DMS53 (cell line): ENCODE measurements at places on chromosomes 2 and 18.

- no peak for DNase-seq
Measured at GRCh38 chr18:67456711-67457110, 59.8 kb downstream of the DSEL start.

DNA sequence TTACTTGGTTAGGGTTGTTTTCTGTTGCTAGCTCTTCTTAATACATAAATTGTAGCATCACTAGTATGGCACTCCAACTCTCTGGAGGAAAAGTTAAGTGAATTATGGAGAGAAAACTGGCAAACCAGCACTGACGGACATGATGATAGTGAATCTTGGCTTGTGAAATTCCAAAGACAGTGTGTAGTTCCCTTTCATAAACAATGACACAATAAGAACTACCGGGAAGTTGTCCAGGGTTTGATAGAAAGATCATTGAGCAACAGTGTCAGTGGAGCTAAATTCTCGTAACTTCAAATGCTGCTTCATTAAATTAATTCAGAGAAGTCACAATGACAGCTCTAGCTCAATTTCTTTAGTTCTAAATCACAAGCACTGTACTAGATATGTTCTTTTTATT, 66.5 kb downstream of the RIT2 start:
- no peak for DNase-seq

DNA sequence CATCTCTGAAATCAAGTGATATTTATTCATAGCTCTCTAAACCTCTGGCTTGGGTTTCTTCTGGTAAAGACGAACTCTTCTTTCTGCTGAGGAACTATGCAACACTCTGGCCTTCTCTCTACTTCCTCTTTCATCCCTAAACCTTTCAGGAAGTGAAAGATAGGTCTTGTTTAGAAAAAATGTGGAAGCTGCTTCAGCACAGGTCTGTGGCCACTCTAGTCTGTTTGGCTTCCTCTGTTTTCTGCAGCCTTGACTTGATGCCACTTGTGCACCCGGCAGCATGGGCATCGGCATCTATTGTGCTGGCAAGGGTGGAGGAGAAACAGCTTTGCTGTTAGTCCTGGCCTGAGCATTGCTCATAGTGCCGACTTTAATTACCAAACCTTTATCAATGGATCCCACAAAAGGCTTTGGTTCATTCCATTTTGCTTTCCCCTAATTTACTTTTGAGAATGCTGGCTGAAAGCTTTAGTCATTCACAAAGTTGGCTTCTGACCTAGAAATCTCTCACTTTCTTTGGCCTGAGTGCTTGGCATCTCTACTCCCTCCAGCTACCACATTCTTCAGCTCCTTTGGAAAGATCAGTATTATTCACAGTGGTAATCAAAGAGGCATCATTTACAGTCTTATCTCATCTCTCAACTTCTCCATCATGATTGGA, 32.0 kb upstream of the GPR39 start:
- DNase-seq, result no peak

DNA sequence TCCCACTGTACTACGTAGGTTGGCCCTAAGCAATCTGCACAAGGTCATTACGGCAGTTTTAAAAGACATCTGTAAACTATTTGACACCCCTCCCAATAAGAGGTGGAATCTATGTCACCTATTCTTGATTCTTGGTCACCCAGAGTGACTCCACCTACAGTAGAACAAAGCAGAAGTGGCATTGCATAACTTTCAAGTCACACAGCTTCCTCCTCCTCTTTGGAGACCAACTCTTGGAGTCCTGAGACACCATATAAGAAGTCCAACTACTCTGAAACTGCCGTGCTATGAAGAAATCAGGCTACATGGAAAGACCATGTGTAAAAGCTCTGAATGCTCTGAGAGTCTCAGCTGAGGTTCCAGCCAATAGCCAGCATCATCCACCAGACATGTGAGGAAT, 253.5 kb upstream of the CDH20 start:
- DNase-seq, result peak; percentile 35

DNA sequence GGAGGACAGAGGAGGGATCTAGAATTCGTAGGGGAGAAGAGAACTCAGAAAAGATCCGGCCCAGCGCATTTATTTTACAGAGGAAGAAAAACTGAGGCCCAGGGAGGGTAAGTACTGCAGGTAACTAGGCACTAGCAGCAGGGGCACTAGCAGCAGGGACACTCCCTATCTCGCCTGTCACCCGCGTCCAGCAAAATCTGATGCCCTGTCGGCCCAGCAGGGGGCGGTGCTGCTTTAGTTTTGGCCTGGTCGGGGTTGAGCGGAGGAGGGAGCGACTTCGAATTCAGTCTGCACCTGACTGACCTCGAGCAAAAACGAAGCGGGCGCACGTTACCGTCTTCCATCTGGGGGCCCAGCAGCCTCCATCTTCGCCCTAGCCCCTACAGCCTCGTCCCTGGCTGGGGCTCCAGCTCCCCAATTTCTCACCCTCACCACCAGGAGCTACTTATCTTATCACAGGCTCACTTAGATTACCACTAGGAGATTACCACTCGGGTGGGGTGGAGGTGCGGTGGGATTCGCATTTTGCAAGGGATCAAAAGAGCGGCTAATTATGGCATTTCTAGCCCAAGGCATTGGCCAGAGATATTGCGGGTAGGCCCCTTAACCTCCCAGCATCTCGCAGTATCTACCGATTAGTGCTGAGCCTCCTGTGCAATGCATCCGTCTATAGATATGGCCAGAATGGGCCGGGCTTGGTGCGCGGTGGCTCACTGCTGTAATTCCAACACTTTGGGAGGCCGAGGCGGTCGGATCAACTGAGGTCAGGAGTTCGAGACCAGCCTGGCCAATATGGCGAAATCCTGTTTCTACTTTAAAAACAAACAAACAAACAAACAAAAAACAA, 17.8 kb upstream of the CD8A start:
- DNase-seq, result peak; percentile 97

GRCh38 chr2:75098856-75099255, 100.5 kb downstream of the TACR1 start:
- peak; percentile 73 for DNase-seq

DNA sequence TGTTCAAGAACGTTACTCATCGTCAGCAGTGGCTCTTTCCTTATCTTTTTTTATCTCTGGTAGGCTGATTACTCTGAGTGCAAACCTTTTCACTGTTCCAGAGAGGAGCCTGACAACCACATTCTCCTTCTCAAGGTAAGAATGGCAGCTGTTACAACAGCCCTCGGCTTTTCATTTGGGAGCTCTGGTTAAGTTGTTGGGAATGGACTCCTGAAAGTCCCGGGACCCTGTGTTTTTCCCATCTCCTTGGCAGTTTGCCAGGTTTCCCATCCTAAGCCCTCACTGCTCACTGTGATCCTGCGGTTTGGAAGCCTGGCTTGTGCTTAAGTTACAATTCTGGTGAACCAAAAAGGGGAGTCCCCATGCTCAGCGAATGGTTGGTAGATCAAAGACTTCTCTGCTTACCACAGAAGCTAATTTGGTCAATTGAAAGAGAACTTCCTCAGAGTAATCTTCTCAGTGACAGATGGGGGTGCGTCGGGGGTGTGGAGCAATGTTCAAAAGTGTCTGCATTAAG, 122.3 kb downstream of the LYPD6B start:
- no peak for DNase-seq

- peak; percentile 76 for DNase-seq
Measured at GRCh38 chr2:240561325-240561971, 1.3 kb downstream of the DUSP28 start.

DNA sequence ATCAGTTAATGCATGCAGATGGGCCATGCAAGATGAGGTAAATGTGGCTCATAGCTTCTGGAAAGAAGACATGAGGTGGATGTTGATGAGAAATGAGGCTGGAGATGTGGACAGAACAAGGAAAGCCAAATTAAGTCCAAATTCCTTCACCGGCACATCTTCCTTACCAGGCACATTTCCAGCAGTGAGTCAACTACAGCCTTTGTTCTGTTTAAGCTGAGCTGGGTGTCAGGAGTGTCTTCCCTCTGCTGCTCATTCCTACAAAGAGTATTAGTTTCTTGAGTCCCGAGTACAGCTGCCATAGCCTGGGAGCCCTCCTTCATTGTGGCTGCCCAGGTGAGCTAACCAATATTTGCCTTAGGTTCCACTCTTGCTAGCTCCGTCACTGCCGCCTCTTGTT, 945.0 kb downstream of the SLC4A3 start:
- no peak for DNase-seq

- no peak for DNase-seq
Measured at GRCh38 chr2:219520079-219520478, 5.8 kb downstream of the ASIC4 start.

- DNase-seq, result no peak
Measured at GRCh38 chr2:151792589-151792988, 35.6 kb downstream of the ARL5A start.

DNA sequence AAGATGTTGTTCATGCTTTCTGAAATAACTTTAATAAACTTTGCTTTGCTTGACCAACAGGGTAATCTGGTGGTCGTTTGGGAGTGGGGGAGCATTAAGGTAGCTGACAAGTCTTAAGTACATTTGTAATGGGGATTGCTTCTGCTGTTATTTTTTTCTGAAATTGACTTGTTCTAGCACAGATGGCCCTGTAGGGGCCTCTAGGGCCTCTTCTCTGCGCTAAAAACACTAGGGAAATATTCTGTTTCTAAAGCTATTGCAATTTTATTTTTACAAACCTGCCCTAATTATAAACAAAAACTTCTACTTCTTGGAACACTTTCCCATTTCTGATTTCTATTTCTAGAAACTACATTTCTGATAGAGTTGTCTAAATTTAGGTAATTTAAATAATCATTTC, 191.3 kb upstream of the KCNJ3 start:
- DNase-seq, result peak; percentile 18

GRCh38 chr18:32848826-32849225, 76.0 kb upstream of the KLHL14 start:
- DNase-seq, result no peak

GRCh38 chr2:199463708-199464605, 6.2 kb upstream of the SATB2 start:
- peak; percentile 67 for DNase-seq

DNA sequence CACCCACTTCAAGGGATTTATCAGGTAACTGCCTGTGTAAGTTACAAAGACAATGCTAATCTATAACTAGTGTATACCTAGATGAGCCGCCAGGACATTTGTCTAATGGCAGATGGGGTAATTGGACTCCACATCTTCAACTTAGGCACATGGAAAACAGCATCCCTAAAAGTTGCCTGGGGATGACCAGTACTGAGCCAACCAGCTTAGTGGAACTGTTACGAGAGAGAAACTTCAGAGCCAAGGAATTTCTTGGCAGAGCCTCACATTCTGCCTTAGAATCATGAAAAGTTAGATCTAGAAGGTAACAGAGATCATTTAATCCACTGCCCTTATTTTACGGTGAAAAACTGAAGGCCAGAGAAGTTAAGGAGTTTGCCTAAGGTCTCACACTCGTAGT, 15.5 kb upstream of the CLASP1 start:
- DNase-seq, result no peak

GRCh38 chr18:53935803-53936202, 288.7 kb downstream of the MBD2 start:
- no peak for DNase-seq

GRCh38 chr2:95530734-95531133, 46.2 kb upstream of the TRIM43B start:
- no peak for DNase-seq

- DNase-seq, result no peak
Measured at GRCh38 chr2:236975766-236976165, 109.9 kb upstream of the COPS8 start.

DNA sequence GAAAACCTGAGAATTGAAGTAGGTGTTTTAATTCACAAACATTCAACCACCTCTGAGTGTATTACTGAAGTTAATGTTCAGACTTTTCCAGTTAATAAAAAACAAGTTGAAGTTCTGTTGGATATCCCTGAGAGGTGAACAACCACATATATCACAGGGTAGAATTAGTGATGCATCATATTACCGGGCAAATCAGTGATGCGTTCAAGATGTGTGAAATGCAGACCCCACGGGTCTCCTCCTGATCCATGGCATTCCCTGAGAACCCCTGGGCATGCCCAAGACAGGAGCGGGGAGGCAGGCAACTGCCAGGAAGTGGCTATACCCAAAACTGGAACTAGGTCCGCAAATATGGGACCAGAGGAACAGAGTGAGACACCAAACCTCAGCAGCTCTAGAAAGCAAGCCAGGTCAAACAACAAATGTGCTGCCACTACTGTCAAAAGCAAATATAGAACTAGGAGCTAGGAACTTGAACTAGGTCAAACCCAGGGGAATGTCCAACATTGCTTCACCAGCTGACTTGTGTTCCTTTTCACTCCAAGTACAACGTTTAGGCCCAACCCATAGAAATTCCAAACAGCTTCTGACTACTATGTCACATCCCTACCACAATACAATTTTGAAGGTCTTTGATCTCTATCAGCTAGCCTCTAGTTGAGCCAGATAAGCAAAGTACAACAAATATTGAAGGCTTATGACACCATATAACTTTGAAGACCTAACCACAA, 20.2 kb downstream of the PSTPIP2 start:
- no peak for DNase-seq

DNA sequence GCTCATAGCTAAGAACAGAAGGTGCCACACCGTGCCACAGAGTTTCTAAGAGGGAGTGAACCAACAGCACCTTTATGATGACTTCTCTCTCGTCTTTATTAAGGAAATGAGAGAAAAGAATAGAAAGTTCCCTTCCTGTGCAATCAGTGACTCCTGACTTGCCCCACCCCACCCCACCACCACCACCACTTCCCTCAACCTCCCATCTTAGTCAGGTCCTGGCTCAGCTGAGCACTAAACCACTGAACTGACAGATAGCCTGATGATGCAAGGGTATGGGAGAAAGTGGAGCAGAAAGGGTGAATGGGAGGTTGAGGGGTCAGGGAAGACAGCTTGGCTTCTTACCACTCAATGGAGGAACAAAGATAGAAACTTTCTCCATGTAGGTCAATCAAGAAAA, 75.2 kb upstream of the RMDN2 start:
- DNase-seq, result no peak

DNA sequence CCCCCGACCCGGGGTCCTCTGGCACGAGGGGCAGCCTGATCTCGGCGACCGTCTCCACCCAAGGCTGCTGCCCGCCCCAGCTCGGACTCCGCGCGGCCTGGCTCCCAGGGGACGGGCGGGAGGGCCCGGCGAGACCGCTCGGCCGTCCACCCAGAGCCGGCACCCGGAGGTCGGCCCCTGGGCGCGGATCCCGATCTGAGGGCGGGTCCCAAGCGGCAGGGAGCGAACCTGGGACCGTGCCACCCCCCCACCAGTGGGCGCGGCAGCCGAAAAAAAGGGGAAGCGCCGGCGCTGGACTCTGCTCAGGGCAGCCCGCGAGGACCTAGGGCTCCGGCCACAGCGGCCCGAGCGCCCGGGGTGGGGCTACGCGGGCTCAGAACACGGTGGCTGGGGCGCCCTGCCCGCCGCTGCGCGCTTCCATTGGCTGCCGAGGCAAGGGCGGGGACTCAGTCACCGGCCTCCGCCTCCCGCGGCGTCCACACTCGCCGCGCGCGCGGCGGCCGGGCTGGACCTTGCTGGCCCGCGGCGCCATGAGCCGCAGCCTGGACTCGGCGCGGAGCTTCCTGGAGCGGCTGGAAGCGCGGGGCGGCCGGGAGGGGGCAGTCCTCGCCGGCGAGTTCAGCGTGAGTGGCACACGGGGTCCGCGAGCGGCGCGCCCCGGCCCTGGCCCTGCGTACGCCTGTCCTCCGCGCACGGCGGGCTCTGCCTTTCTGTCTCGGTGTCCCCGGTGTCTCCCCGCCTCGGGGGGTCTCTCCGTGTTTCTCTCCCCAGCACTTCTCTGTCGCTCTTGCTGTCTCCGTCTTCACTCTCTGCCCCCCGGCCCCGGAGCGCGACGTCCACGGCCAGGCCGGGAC, at the start of gene PTPN18:
Gene PTPN18 (plus strand): TSS at position 479 of the 854 bp plus-strand sequence. CDS start 52 bp downstream, at position 531.
- peak; percentile 86 for DNase-seq

- DNase-seq, result peak; percentile 90
Measured at GRCh38 chr2:9333591-9334171, 89.6 kb downstream of the ITGB1BP1 start.
